CMK (cell line): ENCODE measurements at places on chromosomes 6 and 20.

- DNase-seq, result no peak
Observed at GRCh38 chr6:166463359-166464067, 80.8 kb upstream of the MPC1 start.

DNA sequence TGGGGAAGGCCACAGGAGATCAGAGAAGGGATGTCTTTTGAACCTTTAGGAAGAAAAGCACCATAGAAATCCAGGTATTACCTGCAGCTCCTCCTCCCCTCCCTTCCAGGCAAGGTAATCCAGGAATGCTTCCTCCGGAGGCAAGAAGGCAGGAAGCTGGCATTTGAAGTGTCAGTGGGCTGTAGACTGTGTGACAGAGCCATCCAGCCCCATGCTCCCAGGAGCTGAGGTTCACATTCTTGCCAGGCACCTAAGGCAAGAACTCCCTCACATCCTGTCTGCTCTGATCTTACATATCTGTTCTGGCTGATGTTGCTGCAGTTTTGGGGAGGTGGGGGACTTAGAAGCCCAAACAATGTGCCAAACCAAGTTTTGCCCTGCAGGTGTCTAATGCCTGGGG lies 27.8 kb upstream of the SCUBE3 start:
- no peak for DNase-seq

DNA sequence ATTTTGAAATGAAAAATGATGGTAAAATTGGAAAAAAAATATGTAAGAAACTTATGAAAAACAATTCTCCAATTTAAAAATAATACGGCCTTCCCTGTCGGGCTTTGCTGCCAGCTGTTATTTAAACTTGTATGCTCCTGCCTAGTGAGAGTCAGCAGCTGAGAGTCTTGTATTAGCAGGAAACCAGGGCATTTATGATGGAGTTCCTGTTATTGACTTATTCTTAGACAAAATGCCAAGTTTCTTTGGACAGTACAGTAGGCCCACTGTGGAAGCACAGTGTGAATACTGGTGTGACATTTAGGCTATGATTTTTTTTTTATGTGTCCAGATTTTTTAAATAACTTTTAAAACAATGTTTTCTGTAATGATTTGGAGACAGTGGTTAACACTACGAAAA lies 42.1 kb downstream of the GMDS start:
- DNase-seq, result no peak

DNA sequence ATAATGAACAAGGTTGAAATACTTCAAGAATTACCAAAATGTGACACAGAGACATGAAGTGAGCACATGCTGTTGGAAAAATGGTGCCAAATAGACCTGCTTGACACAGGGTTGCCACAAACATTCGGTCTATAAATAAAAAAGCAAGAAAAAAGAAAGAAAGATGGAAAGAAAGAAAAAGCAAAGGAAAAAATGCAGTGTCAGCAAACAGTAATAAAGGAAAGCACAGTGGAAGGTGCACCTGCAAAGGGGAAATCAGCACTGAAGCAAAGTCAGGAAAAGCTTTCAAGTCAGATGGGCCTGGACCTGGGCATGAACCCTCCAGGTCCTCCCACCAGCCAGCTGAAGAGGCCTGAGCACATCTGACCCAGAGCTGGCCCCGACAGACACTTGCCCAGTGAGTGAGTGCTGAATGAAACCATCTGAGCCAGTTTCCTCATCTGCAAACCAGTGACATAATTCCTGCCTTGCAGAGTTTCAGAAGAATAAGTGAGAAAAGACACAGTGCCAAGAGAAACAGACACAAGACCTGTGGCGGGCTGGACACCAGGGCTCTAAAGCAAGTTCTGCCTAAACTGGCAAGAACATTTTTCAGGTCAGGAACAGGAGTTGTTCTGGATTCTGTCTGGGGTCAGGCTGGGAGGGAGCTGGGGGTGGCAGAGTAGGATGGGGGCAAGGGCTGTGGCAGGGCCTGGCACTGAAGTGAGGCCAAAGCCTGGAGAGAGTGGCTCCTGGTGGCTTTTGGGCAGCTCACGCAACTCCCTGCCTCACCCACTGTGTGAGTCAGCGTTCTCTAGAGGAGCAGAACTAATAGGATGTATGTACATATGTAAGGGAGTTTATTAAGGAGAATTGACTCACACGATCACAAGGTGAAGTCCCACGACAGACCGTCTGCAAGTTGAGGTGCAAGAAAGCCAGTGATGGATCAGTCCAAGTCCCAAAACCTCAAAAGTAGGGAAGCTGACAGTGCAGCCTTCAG lies 23.9 kb upstream of the MICB start:
- DNase-seq, result no peak

DNA sequence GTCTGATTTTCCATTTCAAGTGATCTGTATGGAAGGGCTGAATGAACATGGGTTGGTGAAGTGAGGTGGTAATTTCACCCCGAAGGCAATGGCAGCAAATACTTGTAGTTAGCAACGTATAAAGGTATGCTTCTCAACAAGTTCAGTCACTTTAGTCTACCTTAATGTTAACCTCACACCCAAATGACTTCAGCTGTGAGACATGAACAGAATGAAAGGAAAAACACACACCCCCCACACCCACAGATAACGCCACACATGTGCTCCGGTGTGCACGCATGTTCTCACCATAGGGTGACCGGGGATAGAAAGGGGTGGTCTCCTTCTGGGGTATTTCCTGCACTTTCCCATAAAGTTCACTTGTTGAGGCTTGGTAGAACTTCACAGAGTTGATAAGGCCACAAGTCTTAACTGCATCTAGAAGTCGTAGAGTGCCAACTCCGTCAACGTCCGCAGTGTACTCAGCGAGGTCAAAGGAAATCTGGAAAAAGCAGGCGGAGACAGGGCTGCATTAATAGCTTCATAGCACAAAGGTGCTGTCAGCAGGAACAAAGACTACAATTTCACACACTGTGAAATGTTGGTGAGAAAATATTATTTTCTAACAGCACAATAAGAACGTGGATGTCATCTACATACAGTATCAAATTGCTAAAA lies 284.8 kb downstream of the GMDS start:
- DNase-seq, result no peak

DNA sequence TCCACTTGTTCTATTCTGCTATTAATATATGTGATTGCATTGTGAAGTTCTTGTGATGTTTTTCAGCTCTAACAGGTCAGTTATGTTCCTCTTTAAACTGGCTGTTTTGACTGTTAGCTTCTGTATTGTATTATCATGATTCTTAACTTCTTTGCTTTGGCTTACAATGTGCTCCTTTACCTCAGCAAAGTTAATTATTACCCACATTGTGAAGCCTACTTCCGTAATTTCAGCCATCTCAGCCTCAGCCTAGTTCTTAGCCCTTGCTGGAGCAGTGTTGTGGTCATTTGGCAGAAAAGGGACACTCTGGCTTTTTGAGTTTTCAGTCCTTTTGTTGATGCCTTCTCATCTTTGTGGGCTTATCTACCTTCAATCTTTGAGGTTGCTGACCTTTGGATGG lies 440.2 kb downstream of the TBC1D32 start:
- no peak for DNase-seq
